GM10248 (cell line): ENCODE measurements at places on chromosomes 7 and 10.
A peak's percentile ranks its signal among the peaks of the same experiment; 100 is the strongest.

DNA sequence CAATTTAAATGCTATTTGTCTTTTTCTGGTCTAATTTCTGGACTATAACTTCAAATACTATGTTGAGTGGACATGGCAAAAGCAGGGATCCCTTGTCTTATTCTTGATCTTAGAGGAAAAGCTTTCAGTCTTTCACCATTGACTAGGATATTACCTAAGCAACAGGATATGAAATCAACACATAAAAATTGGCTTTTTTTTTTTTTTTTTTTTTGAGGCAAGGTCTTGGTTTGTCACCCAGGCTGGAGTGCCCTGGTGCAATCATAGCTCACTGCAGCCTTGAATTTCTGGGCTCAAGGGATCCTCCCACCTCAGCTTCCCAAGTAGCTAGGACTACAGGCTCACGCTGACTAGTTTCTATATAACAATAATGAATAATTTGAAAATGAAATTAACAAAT is 90.8 kb downstream of the JMJD1C start:
- no peak for DNase-seq

DNA sequence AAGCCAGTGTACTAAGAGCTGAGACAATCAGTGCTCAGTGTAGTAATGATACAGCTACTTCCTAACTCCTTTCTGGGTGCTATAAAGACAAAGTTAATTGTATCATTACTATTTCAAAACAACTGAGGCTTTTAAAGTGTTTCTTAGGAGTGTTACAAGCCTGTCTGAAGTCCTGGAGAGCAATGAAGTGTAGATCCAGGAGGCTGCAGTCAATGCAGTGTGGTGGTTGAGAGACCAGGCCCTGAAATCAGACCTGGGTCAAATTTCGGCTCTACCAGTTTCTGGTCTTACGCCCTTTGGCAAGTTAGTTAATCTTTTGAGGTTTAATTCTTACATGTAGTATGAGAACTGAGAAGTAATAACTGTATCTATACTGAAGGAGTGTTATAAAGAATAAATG is 387.0 kb downstream of the SDK1 start:
- DNase-seq, result no peak

- DNase-seq, result peak; percentile 32
These were observed 21.8 kb upstream of the SMNDC1 start for GRCh38 chr10:110326351-110327032.

DNA sequence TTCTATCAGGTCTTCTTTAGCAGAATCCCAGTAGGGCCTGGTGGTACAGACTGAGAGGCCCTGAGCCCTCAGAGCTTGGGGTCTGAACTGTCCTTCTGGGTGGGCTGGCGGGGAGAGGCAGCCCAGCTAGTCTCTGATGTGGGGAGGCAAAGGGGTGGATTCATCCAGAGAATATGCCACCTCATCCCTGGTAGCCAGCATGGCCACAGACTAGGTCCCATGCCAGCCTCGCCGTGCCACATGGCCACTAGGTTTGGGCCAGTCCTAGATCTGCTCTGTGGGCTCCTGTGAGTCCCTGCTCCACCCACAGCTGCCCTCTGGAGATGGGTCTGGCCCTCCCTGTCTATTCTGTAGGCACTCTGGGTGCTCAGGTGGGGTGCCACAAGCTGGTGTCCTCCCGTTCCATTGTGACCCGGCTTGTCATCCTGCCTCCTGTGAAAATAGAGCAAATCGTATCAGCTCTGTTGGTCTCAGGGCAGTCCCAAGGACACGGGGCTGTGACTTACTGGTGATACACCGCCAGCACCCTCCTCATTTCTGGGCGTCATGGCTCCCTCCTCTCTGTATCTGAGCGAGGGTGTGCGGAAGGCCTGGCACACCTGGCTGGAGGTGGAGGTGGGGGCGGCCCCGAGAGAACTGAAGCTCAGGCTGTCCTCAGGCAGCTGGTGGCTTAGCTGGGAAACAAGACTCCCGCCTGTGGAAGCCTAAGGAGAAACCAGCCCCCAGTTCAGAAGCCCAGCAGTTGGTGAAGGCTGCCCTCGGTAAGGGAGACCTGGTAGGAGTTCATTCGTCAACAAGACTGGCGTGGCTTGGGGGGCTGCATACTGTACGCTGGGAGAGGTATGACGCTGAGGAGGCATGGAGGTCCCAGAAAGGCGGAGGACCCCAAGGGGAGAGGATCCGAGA is 33.3 kb downstream of the UNC5B start:
- no peak for DNase-seq

DNA sequence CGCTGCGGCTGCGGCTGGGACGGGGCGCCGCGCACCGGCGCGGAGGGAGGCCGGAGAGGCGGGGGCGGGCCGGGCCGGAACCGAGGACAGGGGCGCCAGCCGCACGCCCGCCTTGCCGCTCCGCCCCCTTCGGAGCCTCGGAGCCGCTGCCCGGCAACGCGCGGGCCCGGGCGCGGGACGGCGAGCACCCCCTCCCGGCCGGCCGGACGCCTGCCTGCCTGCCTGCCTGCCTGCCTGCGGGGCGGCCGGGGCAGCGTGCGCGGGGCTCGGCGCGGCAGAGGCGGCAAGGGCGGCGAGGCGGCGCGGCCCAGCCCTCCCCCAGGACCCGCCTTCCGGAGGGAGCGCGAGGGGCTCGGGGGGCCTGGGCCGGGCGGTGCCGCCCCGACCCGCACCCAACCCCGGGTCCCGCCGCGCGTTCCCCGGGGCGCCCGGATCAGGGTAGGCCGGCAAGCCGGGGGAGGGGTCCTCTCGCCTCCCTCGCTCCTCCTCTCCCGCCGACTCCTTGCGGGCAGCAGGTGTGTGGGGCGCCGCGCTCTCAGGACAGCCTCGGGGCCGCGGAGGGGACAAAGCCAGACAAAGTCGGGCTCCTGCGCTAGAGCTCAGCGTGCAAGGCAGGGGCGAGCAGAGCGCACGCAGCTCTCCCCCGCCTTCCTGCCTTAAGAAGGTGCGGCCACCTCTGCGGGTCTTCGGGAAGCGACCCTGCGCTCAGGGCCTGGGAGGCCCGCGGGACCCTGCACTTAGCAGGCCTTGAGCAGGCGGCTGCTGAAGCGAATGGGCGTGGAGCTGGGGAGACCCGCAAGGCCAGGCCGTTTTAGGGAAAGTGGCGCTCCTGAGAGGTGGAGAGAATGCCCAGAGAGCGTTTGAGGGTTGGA is at the start of gene KIAA1549:
KIAA1549 (minus strand) TSS at position 58 of the 872 bp plus-strand sequence. CDS start 120 bp downstream, outside the sequence.
- peak; percentile 91 for DNase-seq

DNA sequence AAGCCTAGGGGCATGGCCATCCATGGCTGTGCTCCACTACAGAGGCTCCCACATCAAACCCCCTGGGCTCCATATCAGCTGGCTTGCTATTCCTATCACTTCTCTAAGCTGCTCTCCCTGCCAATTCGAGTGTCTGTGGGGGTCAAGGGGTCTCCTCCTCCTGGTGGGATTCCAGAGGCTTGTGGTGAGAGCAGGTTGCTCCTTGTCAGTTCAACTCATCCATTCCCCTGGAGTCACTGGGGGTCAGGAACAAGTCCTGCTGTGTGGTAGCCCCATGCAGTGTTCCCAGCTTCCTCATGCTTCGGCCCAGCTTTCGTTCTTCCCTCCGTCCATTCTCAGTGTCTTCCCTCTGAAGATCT is 86.6 kb upstream of the UNC5B start:
- no peak for DNase-seq

DNA sequence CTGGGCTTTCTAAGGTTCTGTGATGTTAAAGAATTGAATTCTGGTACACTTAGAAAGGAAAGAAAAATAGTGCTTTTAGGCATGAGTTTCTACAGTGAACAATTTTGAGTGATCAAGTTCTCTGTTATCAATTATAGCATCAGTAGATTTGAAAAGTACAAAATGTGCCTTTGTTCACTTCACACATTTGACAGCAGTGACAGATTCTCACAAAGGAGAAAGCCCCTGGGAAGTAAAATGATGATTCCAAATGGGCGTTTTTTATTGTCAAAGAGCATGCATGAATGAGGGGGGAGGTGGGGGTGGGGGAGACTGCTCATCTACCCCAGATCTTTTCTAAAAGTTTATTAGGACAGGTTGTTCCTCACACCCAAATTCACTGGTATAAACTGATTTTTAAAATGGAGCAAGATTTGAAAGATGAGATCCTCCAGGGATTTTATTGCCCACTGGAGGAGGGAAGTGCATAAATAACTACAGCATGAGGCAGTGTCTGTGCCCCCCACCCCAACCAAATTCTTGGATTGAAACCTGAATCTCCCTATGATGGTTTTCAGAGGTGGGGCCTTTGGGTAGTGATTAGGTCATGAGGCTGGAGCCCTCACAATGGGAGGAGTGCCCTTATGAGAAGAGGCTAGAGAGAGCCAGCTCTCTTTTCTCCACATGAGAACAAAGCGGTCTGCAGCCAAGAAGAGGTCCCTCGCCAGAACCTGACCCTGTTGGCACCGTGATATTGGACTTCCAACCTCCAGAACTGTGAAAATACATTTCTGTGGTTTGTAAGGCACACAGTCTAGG is 79.5 kb downstream of the AOAH start:
- DNase-seq, result no peak

DNA sequence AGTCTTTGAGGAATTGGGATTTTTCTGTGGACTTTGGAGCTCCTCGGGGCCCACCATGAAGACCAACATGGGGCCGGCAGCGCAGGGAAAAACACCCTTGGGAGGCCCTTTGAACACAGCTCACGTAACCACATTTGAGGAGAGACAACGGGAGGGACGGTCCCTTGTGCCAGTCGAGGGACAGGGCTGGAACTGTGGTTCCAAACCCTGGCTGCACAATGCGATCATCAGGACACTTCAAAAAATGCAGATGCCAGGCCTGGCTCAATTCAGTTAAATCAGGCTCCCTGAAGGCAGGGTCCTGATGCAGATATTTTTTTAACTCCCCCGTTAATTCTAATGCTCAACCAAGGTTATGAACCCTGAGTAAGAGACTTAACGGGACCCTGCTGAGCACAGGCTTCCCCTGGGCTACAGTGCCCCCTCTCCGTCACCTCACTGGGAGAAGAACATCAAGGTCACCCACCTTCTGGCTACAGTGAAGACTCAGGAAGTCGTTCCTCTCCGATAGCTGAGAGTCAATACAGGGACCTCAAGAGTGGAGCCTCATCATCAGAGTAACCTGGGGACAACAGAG is 30.4 kb downstream of the LYZL1 start:
- no peak for DNase-seq

- DNase-seq, result no peak
These were observed 12.0 kb downstream of the SFTPD start for GRCh38 chr10:79936625-79937615.

DNA sequence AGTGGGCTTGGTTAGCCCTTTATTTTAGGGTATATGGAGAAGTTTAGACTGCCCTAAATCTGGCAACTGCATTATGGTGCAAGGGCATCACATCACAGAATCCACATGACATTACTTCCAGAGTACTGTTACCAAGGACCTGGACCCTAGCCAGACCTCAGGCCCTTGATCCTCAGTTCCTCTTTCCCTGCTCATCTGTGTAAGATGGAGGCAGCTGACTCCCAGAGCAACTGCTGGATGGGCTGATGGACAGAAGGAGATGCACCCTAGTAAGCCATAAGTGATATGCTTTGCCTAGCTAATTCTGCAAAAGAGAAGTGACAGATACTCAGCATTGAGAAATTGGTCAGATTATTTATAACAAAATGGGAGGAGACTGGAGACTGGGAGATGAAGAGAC is 131.7 kb downstream of the DYNC1I1 start:
- no peak for DNase-seq

- no peak for DNase-seq
These were observed 117.2 kb upstream of the ADCY1 start for GRCh38 chr7:45456747-45457524.

- no peak for DNase-seq
These were observed 107.8 kb upstream of the PLXNA4 start for GRCh38 chr7:132683896-132684690.

DNA sequence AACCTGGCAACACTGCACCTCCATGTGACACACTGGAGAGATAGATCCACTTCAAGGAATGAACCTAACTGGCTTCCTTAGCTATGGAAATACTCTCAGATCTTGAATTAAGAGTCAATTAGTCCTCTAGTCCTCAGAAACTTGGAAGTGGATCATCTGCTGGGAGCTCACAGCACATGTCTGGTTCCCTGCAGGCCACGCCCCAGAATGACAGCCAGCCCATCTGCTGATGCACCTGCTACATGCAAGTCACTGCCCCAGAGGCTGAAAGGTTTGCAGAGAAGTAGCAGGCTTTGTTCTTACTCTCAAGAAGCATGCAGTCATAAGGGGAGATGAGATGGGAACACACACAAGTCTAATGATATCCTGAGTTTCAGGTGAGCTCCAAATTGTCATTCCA is 275.9 kb downstream of the SKAP2 start:
- DNase-seq, result no peak

GRCh38 chr7:151804756-151805155 is 72.2 kb downstream of the PRKAG2 start:
- DNase-seq, result no peak

GRCh38 chr7:153381275-153382040 is 621.9 kb downstream of the ACTR3B start:
- no peak for DNase-seq

DNA sequence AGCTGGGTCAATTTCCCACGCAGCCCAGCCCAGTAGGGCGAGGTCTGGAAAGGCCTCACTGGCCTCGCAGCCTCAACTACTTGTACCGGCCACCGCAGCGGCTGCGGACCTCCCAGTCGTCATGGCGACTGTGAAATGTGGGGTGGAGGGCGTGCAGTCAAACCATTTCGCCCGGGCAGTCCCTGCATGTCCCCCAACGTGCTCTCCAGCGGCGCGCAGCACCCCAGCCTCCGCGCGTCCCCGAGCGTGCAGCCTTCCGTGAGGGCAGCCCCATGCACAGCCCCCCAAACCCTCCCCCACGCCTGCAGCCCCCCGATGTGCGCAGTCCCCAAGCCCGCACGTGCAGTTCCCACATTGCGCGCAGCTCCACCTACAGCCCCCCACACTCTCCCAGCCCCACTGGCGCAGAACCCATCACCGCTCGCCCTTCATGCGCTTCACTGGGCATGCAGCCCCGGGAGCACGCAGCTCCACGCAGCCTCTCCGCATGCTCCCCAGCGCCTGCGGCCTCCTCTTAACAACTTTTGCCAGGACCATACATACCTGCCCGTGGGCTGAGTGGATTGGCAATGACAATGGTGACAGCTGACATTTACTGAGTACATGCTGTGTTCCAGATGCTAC is 34.5 kb upstream of the SFTPD start:
- no peak for DNase-seq

DNA sequence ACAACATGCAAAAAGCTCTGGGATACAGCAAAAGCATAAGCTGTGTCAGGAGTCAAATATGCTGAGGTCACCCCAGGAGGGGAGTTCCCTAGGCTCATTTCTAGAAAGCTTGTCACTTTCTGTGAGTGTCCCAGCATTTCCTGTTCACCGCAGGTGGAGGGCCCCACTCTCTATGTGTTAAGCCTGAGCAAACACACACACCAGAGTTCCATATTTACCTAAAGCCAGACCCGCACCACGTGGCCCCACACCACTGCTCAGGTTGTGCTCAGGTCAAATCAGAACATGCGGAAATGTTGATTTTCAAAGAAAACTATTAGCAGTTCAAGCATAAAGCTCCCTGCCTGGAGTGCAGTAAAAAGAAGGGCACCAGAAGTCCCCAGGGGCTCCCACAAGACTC is 259.6 kb upstream of the PPP2R2D start:
- peak; percentile 83 for DNase-seq
